ENCODE measurements at places on chromosomes 4 and X.

DNA sequence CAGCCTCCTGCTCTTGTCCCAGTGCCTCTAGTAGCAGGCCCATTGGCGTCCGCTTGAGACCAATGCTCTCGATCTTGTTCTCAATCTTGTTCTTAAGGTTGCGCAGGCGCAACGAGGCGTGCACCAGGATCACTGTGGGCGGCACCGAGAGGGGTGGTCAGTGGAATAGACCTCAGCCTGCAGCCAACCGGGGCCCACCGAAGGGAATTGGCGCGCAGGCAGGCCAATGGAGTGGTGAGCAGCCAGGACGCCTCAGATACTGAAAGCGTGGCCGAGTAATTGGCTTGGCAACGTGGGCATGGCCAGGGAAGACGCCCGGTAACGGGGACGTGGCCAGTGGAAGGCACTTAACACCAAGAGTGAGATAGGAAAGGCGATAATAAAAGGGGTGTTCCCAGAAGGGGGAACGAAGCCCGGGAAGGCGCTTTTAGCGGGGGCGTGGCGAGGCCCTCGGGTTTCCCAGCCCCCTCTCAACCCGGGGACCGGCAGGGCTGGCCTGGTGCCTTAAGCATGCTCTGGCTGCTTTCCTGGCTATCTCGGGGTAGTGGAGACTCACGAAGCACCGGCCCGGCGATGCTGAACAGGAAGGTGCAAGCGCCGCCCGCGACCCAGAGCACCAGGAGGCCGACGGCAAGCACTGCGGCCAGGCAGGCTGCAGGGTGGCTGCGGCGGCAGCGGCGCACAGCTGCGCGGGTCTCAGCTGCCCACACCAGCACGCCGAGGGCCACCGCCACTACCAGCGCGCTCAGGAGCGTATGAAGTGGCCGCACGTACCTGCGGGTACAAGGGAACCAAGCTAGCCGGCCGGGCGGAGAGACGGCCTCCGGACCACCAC lies 1.7 kb downstream of the PRAF2 start:
- no peak for DNase-seq

GRCh38 chr4:145418739-145419138 lies 62.9 kb upstream of the SMAD1 start:
- no peak for DNase-seq

GRCh38 chrX:152915541-152916241 lies 17.8 kb downstream of the ZNF185 start:
- no peak for DNase-seq

DNA sequence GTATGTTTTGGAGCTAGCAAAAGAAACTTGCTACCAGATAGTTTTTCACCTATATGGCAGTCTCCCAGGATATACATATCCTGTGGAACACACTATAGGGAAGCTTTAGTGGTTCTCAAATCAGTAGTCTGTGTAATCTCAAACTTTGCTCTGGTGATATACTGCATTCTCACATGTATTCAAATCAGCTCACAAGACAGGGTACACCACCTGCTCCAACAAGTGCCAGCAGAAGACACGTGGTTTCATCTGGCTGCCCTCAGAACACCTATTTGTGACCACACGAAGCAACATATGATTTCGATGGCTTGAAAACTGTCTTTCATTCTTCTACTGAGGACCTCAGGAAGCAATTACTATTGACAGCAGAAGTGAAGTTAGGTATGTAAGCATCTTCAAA lies 37.7 kb downstream of the BCLAF3 start:
- DNase-seq: no peak

GRCh38 chr4:181595716-181596115 lies 647.5 kb upstream of the TENM3 start:
- DNase-seq: no peak

GRCh38 chrX:142502441-142502840 lies 297.4 kb upstream of the MAGEC2 start:
- DNase-seq: no peak

DNA sequence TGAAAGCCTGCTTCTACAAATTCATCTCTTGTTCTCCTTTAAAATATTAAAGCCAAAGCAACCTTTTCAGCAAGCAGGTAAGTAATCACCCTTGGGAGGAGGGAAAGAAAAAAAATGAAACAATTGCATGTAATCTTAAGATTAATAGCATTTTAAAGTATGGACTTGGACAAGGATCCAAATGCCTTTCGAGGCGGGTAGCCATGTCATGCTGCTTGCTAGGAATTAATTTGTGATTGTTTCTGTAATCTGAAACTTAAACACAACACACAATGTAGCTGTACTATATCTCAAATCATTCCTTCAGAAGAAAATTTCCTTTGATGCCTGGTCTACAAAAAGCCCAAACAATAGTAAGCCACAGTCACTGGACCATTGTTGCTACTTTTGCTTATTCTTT lies 112.4 kb upstream of the CBR4 start:
- no peak for DNase-seq

- no peak for DNase-seq
Observed at GRCh38 chr4:87807402-87807801, 8.0 kb downstream of the IBSP start.

DNA sequence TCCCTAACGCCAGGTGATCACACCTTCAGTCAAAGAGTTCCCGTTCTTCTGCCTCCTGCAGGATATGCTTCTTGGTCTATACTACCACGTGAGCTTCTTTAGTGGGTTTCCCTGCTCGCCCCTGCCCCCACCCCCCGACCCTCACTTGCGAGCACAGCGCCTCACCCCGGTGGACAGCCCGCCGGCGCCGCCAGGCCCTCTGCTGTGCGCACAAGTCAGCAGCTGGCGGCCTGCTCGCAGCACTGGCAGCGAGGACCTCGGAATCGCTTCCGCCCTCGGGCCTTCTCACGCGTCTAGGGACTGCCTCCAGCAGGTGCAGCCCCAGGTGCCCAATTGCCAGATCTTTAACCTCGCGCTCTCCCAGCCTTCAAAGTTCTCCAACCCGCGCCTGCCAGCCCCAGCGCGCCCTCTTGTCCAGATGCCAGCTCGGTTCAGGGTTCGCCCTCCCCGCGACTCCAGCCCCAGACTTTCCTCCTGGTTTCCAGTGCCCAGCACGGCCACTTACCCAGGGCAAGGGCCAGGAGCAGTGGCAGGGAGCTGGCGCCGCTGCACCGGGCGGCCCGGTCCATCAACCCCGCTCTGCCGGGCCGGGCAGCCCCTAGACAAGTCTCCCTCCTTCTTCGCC lies 454 bp downstream of the BTC start:
- DNase-seq: no peak

- no peak for DNase-seq
Observed at GRCh38 chrX:38718311-38718710, 82.9 kb upstream of the MID1IP1 start.

DNA sequence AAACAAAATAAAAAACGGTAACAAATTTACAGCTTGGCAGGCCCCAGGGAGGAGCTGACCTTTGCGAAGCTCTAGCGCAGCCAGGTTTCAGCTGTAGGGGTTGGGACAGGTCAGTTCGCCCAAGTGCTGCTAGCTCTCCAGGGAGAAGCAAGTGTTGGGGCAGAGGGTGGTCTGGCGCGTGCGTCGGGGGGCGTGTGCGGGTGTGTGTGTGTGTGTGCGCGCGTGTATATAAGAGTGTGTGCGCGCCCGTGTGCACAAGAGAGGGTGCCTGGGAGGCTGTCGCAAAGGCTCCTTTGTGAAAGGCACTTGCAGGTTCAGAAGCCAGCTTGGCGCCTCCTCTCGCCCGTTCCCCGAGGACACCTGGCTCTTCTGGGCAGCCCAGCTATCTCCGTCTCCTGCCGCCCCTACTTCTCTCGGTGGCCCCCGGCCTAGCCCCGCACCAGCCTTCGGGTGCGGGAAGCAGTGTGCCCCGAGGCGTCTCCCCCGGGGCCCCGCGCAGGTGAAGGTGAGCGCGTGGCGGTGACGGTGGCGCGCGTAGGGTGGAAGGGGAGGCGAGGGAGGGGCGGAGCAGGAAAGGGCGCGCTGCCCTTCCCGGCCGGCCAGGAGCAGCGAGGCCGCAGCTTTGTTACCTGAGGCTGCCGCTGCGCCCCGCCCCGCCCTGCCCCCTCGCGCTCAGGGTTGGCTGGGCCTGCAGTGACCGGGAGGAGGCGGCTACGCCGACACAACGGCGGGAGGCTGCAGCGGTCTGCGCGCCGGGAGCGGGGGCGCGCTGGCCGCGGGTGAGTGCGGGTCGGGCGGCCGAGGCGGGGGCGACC lies at the start of gene FHDC1:
FHDC1 (plus strand) TSS at position 693 of the 815 bp plus-strand sequence. CDS start 6,735 bp downstream, outside the sequence.
- no peak for DNase-seq

- no peak for DNase-seq
Observed at GRCh38 chr4:105232374-105232773, 85.7 kb downstream of the TET2 start.

DNA sequence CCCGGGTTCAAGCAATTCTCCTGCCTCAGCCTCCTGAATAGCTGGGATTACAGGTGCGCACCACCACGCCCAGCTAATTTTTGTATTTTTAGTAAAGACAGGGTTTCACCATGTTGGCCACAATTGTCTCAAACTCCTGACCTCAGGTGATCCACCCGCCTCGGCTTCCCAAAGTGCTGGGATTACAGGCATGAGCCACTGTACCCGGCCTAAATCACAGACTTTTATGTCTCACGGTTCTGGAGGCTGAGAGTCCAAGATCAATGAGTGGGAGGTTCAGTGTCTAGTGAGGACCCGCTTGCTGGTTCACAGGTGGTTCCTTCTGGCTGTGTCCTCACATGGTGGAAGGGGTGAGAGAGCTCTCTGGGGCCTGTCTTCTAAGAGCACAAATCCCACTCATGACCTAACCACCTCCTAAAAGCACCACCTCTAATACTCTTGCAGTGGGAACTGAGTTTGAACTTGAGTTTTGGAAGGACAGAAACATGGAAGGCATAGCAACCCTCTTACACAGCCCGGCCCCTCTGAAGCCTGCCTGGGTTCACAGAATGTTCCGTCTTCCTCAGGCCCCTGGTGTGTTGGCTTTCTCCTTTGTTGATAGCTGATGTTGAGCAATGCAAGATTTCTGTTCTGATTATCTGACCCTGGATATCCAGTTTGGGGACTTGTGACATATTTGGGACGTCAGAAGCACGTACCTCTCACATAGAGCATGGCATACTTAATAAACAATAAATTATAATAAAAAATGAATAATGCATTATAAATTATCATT lies 1.9 kb upstream of the AKAP17A start:
- no peak for DNase-seq

- DNase-seq: no peak
Observed at GRCh38 chr4:98994474-98995182, 893 bp upstream of the METAP1 start.

- no peak for DNase-seq
Observed at GRCh38 chr4:154076921-154077320, 288.0 kb upstream of the SFRP2 start.

DNA sequence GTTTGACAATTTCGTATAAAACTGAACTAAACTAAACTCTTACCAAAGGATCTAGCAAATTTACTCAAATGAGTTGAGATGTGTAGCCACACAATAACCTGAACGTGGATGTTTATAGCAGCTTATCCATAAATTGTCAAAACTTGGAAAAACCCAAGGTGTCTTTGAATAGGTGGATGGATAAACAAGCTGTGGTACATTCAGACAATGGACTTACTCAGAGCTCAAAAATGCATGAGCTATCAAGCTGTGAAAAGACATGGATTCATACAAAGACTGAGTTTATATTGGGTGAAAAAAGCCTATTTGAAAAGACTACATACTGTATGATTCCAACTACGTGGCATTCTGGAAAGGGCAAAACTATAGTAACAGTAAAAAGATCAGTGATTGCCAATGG lies 69.5 kb downstream of the LARP1B start:
- DNase-seq: no peak

DNA sequence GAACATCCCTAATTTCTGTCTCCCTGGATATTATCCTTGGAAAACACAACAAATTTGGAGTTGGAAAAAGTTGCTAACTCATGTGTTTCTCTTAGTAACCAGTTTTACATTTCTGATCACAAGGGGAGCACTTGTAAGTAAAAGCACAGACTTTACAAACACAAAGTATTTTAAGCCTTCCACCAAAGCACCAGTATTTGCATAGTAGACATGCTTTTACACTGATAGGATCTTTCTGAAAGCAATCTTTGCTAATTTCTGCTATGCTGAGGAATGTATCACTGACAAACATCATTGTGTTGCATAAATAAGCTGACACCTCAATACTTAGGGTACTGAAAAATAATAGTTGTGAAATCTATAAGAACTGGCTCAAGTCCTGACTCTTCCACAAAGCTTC lies 100.6 kb downstream of the MID1 start:
- no peak for DNase-seq
